AG04449 (cell line): ENCODE measurements at places on chromosomes 1 and 21.

DNA sequence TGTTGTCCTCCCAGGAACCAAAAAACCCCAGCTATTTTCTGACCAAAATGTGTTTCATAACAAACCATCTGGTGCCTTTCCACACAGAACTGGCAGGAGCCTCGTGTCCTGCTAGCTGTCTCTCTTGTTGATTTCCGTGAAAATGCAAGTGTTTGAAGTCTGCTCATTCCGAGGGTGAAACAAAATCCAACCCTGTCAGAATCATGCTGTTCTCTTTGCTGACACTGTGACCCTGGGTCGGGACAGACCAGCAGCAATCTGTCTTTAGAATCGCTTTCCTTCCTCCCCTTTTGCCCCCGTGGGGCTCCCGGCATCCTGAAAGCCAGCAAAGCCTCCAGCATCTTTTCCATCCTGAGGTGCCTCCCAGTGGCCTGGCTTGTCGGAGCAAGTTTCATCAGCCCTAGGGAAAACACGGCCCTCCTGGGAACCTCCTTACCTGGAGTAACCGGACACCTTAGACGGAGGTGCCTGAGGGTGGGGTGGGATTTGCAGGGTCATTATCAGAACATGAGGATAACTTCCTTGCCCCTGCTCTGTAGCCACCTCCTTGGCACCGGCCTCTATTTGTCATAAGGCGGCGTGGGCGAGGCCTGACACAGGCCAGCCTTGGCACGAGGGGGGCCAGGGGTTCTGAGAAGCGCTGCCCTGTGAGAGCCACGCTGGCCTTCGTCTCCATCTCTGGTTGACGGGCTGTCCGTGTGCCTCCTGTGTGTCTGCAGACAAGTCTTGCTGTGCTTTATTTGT, 24.9 kb downstream of the LDLRAP1 start:
- DNase-seq = no peak

DNA sequence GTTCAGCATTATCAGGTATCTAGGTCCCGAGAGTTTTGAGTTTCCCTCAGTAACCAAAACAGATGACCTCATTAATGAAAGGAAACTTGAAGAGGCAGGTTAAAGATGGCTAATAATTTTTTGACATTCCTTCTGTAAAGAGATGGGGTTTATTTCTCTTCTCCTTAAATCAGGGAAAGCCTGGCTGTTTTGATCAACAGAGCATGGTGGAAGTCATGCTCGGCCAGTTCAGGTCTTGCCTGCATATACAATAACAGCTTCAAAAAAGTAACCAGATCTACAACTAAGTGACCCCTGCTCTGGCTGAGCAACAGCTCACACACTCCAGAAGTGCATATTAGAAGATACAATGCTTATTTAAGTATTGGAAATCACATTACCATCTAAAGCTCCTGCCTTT, 36.6 kb upstream of the POU2F1 start:
- no peak for DNase-seq

DNA sequence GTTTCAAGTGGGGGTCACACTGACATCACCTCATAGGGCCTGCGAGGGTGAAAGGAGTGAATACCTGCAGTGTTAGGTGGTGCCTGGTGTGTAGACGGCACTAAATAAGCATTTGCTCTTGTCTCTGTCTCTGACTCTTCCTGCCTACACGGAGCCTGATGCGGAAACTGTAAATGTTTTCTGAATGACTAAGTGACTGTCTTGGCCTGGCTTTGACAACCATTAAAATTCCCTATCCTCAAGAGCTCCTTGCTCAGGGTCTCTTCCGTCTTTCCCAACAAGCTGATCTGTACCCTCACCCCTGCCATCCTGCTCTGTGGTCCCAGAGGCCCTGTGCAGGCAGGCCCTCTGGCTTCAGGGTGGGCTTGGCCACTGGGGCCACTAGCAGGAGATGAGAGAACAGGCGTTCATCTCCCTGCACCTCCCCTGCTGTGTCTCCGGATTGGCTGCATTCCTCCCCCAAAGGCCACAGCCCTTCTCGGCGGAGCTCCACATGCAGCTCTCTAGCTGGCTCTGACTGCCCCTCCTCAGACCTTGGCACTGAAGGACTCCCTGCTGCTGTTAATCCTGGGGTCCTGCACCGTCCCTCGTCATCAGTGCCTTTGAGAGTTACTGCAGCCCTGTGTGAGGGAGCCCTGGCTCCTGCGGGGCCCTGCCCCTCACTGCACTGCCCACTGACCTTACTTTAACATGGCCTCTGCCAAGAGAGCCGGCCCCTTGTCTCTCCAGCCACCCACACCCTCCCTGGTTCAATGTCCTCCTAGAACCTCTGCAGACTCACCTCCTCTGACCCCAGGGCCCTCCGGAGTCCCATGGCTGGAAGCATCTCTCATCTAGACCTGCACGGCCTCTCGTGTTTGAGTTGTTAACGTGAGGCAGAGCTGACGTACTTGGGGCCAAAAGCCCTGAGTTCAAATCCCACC, 211.1 kb downstream of the MATN1 start:
- no peak for DNase-seq

DNA sequence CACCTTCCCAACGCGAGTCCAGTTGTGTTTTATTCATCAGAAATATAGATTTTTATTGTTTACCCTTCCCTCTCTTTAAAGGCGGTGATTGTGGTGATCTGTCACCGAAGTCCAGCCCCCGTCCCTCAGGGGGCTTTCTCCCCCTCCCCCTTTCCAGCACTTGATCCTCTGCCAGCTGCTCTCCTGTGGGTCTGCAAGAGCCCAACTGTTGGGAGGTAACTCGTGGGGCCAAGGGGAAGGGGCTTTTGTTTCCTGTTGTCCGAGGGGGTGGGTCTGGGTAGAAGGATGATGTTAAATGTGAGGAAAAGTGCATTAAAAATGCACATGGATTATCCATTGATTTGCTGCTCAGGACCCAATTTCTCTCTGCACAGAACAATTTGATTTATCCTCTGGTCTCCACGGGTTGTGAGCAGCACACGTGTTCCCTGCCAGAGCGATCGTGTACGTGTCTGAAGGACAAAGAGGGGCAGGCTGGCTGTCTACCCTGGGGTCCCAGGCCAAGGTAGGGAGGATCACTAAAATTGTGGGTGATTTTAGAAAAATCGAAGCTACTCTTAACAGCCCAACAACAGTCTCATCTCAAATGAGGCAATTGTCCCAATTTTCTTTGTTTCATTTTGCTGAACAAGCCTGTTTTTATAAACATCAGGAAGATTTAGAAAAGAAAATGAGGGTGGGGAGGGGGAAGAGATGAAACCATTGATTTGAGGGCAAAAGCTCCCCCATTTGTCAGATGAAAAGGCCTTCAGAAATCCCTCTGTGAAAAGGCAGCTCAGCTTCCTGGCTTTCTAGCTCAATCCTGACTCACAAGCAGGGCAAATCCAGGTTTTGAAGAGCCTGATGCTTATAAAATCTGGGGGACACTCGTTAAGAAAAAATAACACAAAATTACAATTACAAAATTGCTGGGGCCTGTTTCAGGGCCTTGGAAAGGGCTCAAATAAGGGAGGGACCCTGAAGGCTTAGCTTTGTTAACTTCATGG, 176.2 kb downstream of the RHOU start:
- DNase-seq = no peak

GRCh38 chr1:166884040-166884642, 8.1 kb upstream of the TADA1 start:
- DNase-seq = no peak

DNA sequence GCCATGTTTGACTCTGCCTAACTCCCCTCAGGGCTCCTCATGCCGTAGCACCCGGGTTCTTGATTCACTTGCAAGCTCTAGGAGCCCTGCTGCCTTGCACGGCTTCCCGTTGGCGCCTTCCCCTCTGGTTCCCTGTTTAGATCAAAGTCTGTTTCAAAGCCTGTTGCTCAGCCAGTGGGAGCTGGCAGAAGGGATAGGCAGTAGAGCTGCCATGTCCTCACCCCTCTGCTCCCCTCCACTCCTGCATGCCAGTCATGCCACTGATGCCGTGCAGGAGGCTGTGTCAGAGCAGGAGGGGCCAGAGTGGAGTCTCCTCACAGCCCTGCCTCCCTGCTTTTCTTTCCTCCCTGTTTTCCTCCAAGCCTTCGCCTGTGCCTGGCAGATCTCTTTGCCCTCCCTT, 26.5 kb downstream of the HMGCS2 start:
- peak; percentile 19 for DNase-seq

- no peak for DNase-seq
Measured at GRCh38 chr1:54107131-54107530, 45.7 kb downstream of the CDCP2 start.

- no peak for DNase-seq
Measured at GRCh38 chr1:198809247-198809646, 170.4 kb downstream of the PTPRC start.

DNA sequence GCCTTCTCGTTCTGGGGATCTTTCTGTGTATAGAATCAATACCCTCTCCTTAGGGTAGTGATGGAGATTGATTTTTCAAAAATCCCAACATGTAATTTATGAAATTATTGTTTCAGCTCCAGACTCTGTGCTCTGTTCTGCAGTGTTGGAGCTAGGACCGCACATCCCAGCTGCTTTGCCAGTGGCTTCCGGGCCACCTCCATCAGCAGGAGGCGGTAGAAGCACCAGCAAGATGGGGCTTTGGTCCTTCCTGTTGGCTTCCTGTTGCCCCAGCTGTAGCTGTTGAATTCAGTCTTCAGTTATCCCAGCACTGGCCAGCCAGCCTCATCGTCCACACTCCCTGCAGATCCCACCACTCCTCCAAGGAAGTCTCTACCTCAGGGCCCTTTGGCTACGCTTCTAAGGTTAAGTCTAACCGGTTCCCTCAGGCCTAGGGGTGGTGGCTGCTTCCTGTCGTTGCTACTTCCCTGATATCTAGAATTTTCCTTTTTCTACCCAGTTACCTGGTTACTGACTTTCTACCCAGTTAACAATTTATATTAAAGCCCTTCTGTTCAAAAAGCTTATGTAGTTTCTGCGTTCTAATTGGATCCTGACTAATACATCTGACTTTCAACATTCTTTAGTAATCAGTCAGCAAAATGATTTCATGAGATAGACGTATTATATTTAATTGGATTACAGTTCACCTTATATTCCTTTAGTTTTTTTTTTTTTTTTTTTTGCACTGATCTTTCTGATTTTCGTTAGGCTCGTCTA, 24.6 kb downstream of the GALNT2 start:
- no peak for DNase-seq

DNA sequence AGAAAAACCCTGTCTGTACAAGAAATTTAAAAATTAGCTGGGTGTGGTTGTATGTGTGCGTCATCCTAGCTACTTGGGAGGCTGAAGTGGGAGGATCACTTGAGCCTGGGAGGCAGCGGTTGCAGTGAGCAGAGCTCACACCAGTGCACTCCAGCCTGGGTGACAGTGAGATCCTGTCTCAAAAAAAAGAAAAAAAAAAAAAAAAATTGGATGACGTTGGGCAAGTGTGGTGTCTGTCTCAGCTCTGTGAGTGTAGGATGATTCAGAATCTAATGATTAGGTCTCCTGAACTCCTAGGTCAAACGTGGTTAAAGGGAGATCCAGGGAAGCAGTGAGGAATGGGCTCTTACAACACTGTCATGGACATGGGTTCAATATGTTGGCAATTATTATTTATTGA, 435.9 kb downstream of the KIF26B start:
- no peak for DNase-seq

GRCh38 chr1:90919190-90919719, 102.6 kb downstream of the ZNF644 start:
- no peak for DNase-seq

DNA sequence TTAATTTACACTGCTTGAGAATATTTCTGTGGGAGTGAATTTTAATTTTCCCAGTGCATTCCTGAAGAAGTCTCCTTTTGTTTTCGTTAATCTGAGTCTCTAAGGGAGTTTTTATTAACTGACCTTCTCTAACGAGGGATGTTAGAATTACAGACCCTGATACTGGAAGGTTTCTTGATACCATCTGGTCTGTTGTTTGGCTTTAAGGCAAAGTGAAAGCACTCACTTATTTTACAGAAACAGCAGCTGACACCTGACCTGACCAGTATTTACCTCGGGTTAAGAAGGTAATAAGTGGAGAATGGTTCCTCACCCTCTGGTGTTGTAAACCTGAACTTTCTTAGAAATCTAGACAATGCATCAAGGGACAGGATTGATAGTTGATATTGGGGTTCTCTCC, 12.4 kb downstream of the CDC14A start:
- no peak for DNase-seq

DNA sequence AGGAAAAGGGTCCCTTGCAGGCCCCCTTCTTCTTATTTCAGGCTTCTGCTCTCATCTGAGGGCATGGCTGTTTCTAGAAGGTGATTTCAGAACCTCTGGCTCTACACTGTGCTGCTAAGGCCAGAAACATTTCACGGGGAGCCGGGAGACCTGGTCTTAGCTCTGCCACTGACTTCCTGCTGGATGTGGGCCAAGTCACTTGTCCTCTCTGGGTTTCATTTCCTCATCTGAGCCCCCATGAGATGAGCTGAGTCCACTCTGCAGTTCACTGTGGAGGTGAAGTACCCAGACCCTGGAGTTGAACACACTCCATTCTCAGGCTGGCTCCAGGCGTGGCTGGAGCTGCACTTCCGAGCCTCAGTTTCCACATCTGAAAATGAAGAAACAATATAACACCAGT, 2.1 kb downstream of the PADI1 start:
- no peak for DNase-seq

GRCh38 chr1:172874950-172875349, 175.8 kb downstream of the TNFSF18 start:
- DNase-seq = no peak

- no peak for DNase-seq
Measured at GRCh38 chr1:60612790-60613189, 469.6 kb upstream of the NFIA start.

- no peak for DNase-seq
Measured at GRCh38 chr1:67619080-67619479, 65.9 kb upstream of the GADD45A start.

DNA sequence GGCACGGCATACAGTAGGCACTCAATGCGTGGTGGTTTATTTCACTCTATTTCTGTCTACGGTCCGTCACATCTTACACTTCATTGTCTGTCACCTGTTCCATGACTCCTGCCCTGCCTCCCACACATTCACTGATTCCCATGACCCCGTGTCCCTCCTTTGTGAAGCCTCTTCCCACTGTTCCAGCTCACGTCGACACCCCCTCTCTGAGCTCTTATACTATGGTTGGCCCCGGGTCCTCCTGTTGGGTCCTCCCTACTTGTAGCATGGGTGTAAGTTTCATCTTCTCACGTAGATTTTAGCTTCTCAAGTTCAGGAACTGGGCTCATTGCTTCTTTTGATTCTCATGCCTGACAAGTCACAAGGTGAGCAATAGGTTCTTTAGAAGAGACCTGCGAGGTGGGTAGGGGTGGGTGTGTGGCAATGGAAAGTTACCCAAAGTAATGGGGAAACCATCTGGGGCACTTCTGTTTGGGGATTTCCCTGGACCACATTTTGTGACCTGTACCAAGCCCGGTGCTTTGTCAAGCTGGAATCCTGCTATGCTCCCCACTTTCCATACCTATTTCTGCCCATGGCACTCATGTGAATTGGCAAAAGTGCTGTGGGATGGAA, 22.1 kb upstream of the IL10 start:
- DNase-seq = no peak

- DNase-seq = no peak
Measured at GRCh38 chr1:42777852-42778251, 6.9 kb upstream of the TMEM269 start.

- DNase-seq = no peak
Measured at GRCh38 chr1:231748760-231749415, 122.3 kb downstream of the DISC1 start.

GRCh38 chr21:46664316-46664995, 29.0 kb downstream of the PRMT2 start:
- DNase-seq = no peak

- no peak for DNase-seq
Measured at GRCh38 chr1:5908461-5909375, 83.5 kb downstream of the NPHP4 start.

GRCh38 chr1:212430416-212430815, 2.3 kb upstream of the NENF start:
- no peak for DNase-seq

GRCh38 chr1:22609291-22609690, 27.1 kb upstream of the C1QA start:
- DNase-seq = no peak
